ENCODE measurements at places on chromosomes 5 and 9. TPM values are rescaled to one million over a fixed set of nuclear protein-coding genes. Genes with fewer than 3 reads are reported as not detected.

The ENG gene
- 84.2 TPM for total RNA-seq

The PFDN1 gene
- total RNA-seq, result 72.7 TPM

GRCh38 chr9:35277171-35277520 is 115.3 kb downstream of the UNC13B start:
- no peak for DNase-seq

DNA sequence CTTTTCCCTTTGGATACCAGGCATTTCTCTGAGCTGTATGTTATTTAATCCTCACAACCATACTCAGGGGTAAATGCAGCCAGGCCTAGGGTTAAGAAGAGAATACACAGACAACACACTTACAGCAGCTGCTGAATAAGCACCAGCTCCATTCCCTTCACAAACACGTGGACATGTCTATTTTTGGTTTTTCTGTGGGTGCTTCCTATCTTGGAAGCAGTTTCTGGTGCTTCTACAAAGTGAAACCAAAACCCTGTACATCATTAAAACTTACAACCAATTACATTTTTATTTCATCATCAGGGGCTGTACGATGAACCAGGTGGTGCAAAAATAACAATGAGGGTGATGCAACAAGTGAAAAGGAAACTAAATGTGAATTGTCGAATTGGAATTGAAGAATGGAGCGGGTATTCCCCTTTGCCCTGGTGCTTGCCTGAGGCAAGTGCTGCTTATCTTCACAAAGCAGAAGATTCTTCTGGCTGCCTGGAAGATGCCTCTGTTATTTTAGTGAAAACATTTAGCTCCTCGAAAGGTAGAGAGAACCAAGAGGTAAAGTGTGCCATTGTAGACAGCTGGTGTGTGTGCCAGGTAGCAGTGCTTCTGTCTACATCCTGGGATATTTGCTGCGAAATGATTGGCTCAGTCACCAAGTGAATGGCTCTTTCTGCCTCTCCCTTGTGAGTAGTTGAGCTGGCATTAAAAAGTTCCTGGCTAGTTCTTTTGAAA is 18.6 kb upstream of the IFNB1 start:
- peak; percentile 50 for DNase-seq

- peak; percentile 81 for DNase-seq
Measured at GRCh38 chr9:136787690-136788400, 3.3 kb upstream of the TMEM141 start.

DNA sequence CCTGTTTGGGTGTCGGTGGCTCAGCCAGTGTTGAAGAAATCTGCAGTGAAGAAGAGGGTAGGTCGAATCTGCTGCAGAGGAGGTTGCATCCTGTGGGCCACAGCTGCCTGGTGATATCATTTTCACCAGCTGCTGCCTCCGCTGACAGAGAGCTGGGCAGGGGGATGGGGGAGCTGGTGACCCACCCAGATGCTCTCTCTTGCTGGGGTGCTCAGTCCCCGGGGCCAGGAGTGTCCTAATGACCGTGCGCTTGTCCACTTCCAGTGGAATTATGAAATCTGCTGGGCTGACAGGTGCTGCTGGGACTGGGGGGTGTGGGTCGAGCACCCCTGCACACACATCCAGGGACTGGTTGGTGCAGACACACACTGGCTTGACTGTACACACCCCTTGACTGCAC is 83.2 kb upstream of the IRX4 start:
- no peak for DNase-seq

DNA sequence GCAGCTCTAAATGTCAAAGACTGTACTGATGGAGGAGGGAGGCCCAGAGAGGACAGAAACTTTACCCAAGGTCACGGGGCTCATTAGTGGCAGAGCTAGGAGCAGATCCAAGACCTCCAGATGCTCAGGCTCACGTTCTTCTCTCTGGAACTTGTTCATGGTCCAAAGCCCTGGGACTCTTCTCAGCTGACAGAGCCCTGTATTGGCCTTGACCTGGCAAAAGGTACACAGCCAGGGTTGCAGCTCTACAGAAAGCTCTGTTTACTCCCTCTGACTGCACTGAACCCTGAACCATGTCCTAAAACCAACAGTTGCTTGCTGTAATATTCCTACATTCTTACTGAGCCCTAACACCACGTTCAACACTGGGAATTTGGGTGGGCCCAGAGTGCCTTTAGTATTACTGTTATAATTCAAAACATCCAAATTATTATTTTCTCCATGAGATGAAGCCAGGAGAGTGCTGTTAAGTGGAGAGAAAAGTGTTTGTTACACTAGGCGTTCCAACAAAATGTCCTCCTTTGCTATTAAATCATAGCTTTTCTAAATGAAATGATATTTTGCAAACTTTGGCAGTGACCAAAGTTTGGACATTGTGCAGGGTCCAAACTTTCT is 602.4 kb upstream of the CLINT1 start:
- DNase-seq, result no peak

All from dermis blood vessel endothelial cell (primary cell).